ENCODE measurements at places on chromosomes 13 and 19. TPM values are rescaled to one million over a fixed set of nuclear protein-coding genes. Genes with fewer than 3 reads are reported as not detected.

Gene CDC34
- 42.0 TPM for total RNA-seq

Gene LRRC4B
- not detected for total RNA-seq

Gene DCT
- 0.20 TPM for total RNA-seq

Gene GNA15
- 54.1 TPM for total RNA-seq

GRCh38 chr13:78686461-78686860 is 27.5 kb upstream of the OBI1 start:
- no peak for DNase-seq

GRCh38 chr13:95870421-95870820 is 182.8 kb downstream of the UGGT2 start:
- no peak for DNase-seq

DNA sequence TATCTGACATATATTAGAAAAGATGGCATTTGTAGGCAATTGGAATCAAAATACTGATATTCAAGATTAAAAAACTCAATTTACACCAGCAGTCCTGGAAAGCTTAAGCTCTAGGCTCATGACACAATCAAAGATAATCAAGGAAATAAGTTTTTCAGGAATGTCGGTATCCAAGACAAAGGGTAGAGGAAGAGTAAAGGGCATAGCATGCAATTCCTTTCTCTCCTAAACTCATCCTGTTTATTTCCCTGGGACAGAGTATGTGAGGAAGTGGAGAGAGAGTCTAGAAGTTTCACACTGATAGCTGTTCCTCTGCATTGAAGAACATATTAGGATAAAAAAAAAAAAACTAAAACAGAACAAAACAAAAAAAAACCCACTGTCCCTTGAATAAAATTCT is 2452.1 kb downstream of the PCDH9 start:
- no peak for DNase-seq

- no peak for DNase-seq
Observed at GRCh38 chr13:31418186-31418585, 218.4 kb downstream of the B3GLCT start.

DNA sequence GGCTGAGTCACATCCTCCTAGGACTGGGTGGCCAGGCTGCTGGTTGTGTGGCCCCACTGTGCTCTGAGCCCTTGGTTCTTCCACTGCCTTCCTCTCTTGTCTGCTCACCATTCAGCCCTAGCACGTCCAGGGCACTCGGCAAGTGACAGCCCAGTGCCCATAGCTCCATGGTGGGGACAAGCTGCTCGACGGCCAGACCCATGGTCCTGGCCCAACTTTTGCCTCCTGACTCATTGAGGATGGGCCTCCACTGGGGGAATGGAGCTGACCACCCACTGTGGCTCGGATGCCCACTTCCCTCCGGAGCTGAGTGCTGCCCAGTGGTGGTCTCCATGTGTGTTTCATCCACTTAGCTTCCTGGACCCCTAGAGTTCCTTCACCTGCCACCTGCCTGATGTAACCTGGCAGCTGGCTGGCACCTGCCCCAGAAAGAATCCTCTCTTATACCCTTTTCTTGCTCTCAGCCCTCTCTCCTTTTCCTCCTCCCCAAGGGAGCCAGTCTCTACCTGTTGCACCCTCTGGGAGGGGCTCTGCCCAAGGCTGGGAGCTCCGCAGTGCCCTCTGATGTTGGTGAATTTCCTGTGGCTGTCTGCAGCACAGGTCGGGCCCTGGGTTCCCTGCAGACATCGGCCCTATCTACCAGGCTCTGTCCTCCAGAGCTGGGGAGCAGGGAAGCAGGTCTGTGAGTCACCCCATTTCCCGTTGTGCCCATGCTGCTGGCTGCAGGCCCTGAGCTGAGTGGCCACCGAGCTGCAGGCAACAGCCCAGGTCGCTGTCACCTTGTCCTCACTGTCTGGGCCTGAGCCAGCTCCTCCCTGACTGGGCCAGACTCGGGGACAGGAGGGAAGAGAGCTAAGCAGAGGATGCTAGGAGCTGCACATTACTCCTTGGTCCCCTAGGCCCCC is 7.4 kb downstream of the CHST8 start:
- no peak for DNase-seq

- no peak for DNase-seq
Observed at GRCh38 chr13:113150550-113151365, 7.7 kb upstream of the PROZ start.

DNA sequence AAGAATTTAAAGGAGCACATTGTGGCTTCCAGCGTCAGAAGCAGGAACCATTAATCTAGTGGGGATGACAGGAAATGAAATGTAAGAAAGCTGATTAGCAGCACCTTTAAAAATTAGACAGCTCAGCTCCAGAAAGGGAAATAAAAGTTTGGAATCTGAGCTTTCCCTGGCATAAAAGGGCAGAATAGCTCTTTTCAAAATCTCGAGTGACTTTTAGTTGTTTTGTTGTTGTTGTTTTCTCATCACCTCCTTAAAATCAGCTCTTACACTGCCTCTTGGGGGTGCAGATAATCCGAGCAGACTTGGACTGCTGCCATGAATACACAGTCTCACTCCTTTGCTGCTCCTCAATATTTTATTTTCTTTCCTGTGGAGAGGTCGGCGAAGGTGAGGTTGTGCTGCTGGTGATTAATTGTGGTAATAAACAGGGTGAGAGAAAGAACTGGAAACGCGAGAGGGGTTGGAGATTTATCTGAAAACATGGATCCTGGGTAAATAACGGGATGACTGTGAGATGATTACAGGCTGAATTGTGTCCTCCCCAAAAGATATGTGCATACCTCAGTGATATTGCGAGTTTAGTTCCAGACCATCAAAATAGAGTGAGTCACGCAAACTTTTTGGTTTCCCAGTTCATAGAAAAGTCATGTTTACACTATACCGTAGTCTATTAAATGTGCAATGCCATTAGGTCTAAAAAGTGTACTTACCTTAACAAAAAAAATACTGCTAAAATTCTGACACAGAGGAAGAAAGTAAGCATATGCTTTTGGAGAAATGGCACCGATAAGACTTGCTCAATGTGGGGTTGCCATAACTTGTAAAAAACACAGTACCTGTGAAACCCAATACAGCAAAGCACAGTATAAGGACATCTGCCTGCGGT is 787.7 kb downstream of the UQCRFS1 start:
- no peak for DNase-seq

DNA sequence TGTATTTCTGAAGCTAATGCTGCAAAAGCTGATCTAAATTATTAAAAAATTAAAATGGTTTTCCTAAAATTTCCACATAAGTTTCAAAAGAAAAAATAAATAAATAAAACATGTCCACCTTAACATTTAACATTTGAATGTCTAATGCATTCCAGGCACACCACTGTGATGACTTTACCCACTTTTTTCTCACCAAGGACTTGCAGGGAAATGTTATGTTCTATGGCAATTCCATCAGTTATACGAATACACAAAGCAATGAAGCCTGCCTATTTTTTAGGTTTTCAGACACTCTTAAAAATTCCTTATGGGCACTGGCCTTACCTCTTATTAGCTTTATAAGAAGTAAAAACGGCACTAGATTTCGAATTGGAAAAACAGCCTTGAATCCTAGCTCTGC is 10.2 kb downstream of the TSC22D1 start:
- no peak for DNase-seq

DNA sequence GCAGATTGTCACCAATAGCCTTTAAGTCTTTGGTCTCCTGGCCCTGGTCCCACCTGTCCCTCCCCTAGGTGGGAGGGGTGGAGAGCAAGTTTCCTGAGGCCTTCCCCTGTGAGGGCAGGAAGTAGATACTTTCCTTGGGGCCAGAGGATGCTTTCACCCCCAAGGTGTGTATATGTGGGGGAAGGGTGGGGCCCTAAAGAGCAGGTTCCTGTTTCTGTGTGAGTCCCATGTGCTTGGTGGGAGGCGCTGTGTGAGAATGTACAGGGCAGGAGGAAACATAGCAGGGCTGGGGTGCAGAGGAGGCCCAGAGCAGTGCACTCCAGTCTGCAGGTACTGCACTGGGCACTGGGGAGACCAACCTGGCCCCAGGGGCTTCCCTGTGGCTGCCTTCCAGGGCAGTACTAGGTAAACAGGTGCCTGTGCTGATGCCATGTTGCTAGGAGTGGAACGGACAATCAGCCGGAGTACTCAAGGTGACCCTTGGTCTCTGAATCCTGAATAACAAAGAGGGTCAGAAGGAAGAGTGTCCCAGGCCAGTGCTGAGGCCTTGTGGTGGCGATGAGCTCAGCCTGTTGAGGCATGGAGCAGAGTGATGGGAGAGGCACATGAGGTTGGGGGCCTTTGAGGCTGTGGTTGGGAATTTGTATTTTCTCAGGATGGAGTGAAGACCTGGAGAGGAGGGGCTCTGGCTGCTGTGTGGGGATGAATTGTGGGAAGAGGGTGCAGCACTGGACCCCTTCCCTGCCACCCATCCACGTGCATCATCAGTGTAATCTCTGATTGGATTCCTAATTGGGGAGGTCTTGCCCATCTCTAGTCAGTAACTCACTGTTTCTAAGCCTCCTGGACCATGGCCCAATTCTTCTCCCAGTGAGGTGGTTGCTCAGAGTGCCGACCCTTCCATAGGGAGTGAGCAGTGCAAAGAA is 5.1 kb downstream of the EGLN2 start:
- DNase-seq, result peak; percentile 38

DNA sequence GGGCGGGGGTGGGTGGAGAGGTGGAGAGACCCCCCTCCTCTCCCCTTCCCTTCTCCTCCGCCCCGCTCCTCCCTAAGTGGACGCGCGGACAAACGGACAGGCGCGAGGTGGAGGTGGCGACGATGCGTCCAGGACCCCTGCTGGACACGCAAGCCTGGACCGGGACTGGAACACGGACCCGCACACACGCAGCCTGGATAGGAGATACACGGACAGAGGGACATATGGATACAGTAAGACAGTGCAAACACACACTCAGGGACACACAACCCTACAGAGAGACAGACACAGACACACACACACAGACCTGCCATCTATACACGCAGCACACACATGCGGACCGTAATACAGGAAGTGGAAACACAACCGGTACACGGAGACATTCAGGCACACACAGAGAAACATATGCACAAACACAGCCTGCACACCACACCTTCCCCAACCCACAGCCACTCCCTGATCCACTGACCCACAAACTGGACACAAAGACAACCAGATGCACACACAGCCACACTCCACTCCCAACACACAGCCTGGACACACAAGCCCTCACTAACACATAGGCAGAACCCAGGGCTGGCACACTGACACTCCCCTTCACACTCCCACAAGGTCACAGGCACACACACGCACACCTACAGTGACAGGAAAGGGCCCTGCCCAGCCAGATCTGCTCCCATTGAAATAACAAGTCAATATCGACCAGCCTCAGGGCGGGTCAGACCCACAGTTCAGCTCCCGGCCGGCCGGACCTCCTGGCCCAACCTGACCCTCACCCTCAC is 696 bp upstream of the ERFL start:
- no peak for DNase-seq

GRCh38 chr13:110815471-110816204 is 99.2 kb downstream of the ANKRD10 start:
- no peak for DNase-seq

DNA sequence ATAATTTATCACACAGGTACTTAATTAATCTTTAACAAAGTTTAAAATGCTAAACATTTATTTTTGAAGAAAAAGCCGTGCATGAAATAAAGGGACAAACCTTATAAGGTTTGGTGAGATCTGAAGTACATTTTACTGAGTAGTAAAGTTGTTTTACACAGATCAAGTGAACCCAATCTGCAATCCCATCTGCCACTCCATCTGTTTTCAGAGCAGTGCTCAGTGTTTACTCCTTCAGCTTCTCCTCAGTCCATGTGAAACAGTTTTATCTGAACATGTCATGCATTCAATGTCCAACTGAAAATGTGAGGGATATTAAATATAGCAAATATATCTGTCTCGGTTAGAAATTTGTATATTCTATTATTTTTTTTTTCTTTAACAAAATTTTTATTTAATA is 166.8 kb downstream of the MAB21L1 start:
- DNase-seq, result no peak

Data from T-helper 17 cell (primary cell).